ENCODE measurements at places on chromosomes 7 and 10.
A peak's percentile ranks its signal among the peaks of the same experiment; 100 is the strongest.

DNA sequence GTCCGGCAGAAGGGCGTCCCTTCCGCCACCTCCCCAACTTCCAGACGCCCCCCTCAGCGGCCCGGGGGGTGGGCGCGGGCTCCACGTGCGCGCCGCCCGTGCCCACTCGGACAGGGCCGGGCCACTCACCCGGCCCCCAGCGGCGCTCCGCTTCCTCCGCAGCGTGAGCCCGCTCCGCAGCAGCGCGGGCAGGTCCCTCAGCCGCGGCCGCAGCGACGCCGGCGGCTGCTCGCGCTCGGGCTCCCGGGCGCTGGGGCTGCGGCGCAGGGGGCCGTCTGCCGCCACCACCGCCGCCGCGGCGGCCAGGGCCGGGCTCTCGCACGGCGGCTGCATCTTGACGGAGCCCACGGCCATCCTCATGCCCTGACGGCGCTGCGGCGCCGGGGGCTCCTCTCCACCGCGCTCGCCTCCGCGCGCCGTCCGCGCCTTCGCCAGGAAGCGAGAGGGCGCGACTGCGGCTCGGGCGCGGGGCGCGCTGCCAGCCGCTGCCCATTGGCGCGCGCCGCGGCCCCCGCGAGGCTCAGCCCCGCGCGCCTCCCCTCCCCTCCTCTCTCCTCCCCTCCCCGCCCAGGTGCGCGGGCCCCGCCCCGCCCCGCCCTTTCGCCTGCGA is at the start of gene RAPGEF5:
RAPGEF5 (minus strand) TSS at position 454 of the 610 bp plus-strand sequence; CDS start at position 360, 94 bp downstream.
- peak; percentile 23 for DNase-seq

- DNase-seq: no peak
These were observed 751 bp upstream of the HYCC1 start for GRCh38 chr7:23014681-23015080.

- DNase-seq: no peak
These were observed 44.4 kb upstream of the RELN start for GRCh38 chr7:104033837-104034236.

DNA sequence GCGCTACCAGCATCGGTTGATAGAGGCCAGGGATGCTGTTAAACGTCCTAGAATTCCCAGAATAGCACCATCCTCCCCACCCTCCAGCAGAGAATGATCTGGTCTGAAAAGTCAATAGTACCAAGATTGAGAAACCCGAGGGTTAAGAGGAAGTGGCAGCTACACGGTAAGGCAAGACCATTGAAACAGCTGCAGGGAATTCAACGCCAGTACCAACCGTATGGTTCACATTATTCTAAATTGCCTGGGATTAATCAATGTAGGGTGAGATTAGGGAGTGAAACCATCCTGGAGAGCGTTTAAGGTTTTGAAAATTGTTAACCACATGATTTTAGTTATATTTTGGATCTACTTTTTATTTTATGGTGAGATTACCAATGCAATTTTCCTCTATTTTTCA is 352.2 kb downstream of the PRPF18 start:
- DNase-seq: no peak

GRCh38 chr7:72059925-72060324 is 352.2 kb downstream of the CALN1 start:
- DNase-seq: no peak

DNA sequence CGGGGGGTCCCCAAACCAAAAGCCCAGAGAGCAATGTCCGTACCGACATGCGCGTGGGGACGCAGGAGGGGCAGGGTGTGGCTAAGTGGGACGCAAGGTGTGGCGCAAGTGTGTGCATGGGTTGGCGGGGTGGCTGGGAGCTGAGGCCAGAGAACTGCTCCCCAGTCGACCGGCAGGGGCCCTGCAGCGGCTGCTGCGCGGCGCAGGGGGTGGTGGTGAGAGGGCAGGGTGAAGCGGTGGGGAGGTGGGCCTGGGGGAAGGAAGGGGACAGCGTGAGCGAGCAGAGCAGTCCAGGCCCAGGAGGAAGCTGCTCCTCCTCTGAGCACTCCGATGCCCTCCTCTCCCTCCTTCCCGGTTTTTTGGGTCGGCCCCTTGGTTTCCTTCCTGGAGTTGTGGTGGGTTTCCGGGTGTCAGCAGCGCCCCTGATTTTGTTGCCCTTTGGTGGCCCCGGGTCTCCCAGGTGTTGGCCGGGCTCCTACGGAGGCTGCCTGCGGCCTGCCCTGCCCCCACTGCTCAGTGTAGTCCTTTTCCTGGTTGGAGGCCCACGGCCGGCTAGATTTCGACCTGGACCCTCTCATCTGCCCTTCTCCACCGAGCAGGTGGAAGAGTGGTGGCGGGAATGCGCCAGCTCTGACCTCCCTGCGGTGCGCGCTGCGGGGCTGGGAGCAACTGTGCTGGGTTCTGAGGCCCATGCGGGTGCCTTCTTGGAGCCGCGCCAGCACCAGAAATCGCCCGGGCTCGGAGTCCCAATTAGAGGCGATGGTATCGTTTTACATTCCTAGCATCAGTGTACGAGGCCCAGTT is 40.5 kb upstream of the COMTD1 start:
- DNase-seq: no peak

DNA sequence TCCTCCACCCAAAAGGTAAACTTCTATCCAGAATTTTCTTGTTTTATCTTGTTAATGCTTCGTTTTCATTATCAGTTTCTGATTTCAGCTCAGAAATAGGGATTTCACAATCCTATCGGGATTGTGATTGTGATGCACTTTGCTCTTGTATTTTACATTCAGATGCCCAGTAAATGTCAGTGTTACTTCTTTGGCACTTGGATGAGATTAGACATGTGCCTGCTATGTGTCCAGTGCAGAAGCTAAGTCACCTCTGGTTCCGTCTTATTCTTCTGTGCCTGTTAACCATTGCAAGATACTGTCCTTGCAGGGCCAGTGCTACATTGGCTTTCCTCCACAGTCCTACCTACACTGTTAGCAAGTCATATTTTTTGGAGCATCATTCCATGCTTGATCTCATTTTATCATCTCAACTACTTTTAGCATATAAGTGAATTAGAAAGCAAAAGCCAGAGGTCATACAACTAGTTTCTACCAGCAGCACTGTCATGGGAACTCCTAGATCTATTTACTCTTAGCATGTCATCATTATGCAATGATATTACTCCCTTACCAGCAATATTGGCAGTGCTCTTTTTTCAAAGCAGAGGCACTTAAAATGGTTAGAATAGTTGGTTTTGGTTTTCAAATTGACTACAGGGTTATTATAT is 26.7 kb downstream of the ZNF277 start:
- no peak for DNase-seq

DNA sequence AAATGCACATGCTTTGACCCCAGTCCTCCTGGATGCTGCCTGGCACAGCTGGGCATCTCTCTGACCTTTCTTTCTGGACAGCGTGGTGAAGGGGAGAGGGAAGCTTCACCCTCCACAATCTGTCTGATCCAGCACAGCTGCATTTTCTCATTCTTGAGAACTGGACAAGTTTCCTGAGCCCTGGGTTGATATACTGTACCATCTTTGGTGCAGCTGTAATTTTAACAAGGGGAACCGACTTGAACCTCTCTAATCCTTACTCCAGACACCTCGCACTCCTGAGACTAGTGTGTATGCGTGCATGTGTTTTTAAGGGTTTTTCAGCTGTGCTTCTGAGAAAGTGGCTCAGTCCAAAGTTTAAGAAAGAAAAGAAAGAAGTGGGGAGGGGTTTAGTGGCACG is 655.7 kb downstream of the INHBA start:
- no peak for DNase-seq

DNA sequence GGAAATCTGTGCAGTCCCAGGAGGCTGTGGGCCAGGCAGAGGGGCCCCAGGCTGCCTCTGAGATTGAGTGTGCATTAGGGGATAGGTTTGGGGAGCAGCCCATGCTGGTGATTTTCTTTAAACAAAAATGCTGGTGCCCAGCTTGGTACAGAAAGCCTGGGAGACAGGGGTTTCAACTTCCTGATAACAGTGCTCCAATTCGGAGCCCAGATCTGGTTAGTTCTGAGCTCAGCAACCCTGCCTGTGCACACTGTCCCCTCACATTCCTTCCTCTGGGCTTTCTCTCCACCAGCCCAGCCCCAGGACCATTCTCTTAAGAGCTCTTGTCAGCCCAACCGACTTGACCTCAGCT is 379.2 kb upstream of the ZMIZ1 start:
- no peak for DNase-seq

DNA sequence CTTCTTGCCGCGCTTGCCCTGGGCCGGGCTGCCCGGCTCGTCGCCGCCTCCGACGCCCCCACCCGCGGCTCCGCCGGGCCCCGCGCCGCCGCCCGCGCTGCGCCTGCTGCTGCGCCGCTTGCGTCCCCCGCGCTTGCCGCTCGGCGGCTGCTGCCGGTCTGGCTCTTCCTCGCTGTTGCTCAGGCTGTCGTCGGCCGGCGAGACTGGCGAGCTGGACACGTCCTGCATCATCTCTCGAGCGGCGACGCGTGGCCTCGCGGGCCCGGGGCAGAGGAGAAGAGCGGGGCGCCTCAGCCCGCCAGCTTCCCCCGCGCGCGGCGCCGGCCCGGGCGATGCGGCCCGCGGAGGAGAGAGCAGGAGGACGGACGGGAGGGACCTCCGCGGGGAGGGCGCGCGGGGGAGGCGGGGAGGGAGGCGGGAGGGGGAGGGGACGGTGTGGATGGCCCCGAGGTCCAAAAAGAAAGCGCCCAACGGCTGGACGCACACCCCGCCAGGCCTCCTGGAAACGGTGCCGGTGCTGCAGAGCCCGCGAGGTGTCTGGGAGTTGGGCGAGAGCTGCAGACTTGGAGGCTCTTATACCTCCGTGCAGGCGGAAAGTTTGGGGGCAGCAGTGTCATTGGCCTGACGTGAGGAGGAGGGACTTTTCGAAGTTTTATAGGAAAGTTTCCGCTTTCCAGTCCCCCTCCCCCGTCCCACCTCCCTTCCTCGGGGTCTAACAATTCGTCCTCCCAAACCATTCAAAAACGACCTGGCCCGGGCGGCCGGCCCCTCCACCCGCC is at the start of gene TWIST1:
TWIST1 (minus strand) TSS at position 546 of the 779 bp plus-strand sequence; CDS start at position 231, 315 bp downstream.
- DNase-seq: no peak

- no peak for DNase-seq
These were observed 109.6 kb downstream of the SRPK2 start for GRCh38 chr7:105278973-105279687.

Measured in activated B cell treated with CpG ODN at 0.5 μM for 24 hours (primary cell).